ENCODE measurements at places on chromosomes 6 and 20.

DNA sequence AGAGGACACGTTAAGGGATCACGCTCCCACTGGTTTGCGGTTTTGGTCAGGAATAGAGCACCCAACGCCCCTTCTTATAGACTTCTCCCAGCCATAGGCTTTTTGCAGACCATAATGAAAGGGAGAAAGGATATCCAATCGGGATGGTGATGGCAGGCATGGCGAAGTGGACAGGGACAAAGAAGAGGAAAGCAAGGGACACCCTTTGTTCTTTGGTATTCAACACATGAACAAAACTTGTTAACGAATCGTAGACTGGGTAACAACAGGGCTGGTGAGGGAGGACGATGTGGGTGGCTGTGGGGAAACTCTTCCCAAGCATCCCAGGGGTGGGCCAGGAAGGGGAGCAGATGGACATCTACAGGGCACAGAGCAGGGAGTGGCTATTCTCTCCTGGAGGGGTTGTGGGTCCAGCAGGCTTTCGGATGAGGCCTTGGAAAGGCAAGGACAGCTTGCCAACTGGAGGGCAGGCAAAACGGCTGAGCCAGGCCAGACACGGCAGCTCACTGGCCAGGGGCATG, 1.4 kb upstream of the HSP90AB1 start:
- DNase-seq, result no peak

GRCh38 chr6:115899730-115900282, 160.9 kb downstream of the FRK start:
- DNase-seq, result no peak

GRCh38 chr6:551829-552350, 105.0 kb downstream of the HUS1B start:
- no peak for DNase-seq

GRCh38 chr6:28383235-28384142, 16.1 kb downstream of the ZSCAN12 start:
- peak; percentile 88 for DNase-seq

- no peak for DNase-seq
Measured at GRCh38 chr6:29552512-29553051, 7.0 kb downstream of the UBD start.

GRCh38 chr20:60283281-60283680, 325.1 kb downstream of the CDH26 start:
- DNase-seq, result no peak

- peak; percentile 96 for DNase-seq
Measured at GRCh38 chr20:17806739-17807441, 107.1 kb downstream of the BANF2 start.

DNA sequence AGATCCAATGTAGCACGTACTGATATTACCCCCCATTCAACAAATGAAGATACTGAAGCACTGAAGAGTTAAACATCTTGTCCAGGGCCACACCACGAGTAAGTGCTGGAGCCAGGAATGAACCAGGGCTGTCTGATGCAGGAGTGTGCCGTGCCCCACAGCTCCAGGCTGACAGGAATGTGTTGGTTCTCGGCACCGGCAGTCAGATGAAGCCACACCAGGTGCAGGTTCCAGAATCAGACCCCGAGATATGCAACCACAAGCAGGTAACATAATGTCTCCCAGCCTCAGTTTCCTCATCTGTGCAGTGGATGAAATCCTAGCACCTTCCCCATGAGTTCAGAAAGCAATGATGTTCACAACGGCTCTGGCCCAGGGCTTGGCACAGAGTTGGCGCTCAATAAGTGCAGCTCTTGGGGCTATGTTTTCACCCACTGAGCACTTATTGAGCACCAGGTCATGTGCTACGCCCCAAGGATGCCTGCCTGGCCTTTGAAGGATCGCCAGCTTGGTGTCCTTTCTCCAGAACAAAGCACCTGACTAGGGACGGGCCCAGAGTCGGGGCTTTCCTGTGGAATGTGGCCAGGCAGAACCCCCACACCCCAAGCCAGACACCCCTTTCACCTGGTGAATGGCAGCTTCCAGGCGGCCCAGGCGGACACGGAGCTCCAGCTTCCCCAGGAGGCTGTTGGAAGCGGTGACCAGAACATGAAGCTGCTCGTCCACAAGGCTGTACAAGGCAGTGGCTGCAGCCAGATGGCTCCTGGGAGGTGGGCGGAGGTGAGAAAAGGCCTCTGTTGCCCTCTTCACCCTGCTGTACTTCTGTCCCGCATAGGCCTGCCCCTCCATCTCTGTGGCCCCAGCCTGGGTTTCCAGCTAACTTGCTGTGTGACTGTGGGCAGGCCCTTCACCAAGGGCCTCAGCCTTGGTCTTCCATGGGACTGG, 41.3 kb downstream of the KIAA1755 start:
- no peak for DNase-seq

All from body of pancreas (tissue), 4 donors.